Daoy (cell line): ENCODE measurements at places on chromosomes 7 and 10. TPM values are rescaled to one million over a fixed set of nuclear protein-coding genes. Genes with fewer than 3 reads are reported as not detected.

The PNLIPRP3 gene
- total RNA-seq, result 0.17 TPM in 1 of 2 replicates, not detected in the other

GRCh38 chr7:65925040-65925439, 52.2 kb downstream of the VKORC1L1 start:
- DNase-seq, result no peak

DNA sequence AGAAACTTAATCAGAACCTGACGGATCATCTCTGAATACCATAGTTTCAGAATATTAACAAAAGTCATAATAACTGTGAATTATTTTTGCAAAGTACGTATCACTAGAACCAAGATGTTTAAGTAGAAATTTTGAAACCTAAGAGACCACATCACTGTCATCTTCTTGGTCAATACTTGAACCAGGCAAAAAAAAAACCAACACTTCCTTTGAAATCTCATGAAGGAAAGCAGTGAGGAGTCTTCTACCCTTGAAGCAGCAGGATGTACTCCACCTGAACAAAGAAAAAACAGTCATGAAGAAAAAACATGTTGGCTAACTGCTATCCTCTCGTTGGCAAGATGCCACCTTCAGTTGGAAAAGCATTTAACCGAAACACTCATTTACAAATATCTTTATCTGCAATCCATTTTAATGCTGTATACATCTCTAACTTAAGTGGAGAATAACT, 82.4 kb downstream of the SRPK2 start:
- peak; percentile 12 for DNase-seq

DNA sequence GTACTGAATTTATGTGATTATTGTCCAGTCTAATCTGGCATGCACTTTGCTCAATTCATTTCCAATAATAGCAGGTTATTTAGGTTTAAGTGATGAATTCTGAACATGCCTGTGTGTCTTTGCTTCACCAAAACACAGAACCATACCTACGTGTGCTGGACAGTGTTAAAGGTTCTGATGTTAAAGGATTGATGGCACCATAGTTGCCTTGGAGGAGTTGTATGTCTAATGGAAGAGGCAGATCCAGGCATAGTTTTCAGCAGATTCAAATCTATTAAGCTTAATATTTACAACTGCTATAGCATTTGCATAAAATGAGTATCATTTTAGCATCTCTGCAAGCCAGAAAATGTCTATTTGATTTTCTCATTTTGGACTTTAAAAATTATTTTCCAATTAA, 28.0 kb upstream of the UMAD1 start:
- no peak for DNase-seq

The FXYD4 gene
- not detected in 2 replicates for total RNA-seq

GRCh38 chr7:1569833-1570632, at the start of gene PSMG3:
PSMG3 (minus strand) TSS chr7:1570032; CDS start chr7:1569339, 693 bp downstream.
- peak; percentile 96 for DNase-seq

DNA sequence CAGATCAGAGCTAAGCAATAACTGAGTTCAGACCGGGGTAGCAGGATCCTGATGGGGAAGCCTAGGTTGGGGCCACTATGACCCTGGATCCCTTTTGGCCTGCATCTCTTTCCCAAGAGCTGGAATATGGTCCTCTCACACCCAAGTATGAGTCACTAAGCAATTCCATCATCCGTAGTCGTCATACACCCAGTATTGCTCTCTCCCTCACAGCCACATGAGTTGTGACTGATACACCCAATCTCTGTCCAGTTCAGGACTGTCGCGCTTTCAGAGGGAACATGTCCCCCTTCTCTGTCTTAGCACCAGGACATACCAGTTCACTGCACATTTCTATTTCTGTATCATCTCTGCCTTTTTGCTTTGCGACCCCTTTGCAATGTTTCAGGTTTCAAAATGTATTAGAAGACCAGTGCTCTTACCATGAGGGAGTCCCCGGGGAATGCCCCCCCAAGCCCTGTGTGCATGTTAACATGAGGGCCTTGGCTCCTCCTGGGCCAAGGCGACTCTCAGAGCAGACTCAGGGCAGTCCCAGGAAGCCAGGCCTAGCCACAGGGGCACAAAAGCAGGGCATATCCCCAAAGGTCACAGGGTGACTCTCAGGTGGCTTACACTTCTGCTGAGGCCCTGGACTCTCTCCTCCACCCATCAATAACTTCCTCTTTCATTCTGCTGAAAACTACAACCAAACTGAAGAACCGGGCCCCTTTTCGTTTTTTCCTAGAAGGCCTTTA, 75.3 kb upstream of the SAMD8 start:
- DNase-seq, result no peak

DNA sequence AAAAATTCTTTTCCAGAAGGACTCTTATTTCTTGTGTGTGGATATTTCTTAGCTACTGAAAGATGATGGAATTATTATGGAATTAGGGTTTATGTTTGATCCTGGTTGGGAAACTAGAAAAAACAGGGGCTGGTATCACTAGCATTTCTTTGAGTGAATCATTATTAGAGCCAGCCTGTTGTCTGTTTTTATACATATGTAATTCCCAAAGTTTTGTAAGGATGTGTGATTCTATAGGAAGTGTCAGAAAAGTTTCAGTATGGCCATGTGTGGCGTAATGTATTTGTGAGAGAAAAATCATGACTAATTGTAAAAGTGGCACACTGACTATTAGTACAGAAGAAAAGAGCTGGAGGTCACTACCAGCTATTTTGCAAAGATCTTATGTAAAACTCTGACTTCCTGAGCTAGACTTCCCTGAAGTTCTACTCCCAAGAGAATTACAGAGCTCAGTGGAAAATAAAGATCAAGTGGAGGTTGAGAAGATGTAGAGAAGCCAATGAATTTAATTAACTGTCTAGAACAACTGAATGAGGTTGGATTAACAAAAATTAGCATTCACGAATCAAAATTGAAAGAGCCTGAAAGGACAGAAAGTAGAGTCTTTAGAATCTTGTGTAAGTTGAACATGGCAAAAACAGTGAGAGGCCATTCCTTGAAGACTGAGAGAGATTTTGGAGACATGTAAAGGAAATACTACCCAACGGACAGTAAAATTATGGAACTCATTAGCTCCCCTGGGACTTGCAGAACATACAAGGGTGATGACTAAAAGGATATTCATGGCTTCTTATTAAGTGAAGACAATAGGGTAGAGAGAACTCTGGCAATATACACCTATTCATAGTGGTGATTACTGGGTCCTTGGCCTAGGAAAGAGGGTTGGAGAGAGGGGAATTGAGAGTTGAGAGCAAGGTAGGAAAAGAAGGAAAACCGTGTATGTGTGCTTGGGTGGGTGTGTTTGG, 12.5 kb downstream of the ZNF365 start:
- no peak for DNase-seq

DNA sequence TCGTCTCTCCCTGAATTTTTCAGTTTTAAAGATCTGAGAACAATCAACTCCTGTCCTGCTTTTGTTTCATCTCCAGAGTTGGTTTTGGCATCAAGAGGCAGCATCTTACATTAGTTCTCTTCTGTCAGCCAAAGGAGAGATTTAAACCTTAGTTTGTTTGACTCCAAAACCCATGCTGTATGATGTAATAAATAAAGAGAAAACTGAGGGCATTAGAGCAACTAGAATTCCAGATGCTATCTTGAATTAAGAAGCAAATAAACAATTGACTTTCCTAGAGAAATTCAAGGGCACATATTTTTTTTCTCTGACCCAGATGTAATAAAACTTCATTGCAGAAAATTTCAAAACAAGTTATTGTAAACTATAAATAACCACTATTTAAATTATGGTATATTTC, 54.4 kb downstream of the INHBA start:
- no peak for DNase-seq

The PRLHR gene
- total RNA-seq, result not detected in 2 replicates

DNA sequence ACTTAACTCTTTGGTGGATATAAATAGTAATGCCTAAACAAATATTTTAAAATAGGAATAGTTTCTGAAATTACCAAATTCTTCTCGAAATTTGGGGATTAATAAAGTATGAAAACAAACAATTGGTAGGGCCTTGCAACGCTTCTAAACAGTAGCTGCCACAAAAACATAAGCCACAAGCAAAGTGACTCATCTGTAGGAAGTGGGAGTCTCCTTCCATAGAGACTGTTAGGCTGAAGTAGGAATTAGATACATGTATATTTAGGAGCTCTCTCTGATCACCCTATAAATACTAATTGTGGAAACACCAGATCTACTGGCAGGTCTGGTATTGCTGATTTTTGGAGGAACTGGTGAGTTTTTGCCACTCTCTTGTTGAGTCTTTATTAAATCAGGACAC, 5.7 kb upstream of the LMOD2 start:
- peak; percentile 48 for DNase-seq

DNA sequence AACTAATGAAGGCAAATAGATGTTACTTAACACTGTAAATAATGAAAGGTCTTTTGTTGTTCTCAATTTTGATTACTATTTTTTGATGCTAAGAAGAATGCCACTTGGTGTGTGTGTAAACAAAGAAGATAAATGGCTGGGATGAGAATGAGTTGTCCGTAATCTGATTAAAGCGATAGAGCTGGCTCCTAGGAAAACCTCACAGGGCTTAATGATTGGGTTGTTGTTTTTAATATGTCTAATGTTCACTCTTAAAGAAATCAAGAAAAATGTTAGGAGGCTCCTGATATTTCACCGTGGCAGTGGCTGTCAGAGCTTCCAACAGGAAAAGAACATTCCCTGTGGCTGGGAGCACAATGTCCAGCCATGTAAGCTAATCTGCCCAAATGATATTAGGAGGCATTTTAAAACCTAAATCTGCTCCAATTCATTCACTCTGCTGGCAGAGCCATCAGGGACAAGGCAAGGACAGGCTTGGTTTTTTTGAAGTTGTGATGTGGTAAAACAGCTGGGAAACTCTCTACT, 243.9 kb downstream of the SNX10 start:
- no peak for DNase-seq

- peak; percentile 75 for DNase-seq
Measured at GRCh38 chr10:33335801-33336581, 1.5 kb upstream of the NRP1 start.

DNA sequence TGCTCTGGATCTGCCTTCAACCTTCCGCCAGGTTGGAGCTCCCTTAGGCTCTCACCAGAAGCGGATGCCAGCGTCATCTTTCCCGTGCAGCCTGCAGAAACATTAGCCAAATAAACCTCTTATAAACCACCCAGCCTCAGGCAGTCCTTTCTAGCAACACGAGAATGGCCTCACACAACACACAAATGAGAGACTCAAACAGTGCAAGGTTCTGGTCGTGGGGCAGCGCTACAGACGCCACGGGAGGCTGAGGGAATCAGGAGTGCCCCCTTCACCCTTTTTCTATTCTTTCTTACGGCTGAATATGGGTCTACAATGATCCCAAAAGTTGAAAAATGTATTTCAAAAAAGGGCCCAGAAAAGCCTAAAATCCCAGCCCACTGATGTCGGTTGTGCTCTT, 96.4 kb downstream of the FOXL3 start:
- peak; percentile 1 for DNase-seq

DNA sequence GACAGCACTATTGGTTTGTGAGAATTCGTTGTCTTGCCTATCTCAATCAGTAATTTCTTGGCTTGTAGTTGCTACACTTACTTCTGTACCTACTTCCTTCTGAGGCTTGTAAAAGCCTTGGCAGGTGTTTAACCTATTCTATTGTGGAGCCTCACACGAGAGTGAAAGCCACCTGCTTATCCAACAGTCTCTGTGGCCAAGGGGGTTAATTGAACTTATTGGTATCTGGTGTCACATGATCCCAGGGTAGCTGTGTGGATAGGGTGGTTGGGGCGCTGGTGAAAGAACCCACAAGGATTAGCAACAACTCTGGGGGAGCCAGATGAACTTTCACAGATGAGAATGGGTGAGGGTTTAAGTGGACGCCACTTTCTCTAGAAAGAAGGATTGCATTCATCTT, 13.9 kb upstream of the ATP6V0E2 start:
- DNase-seq, result no peak

- no peak for DNase-seq
Measured at GRCh38 chr10:11304906-11305585, 287.4 kb downstream of the CELF2 start.

DNA sequence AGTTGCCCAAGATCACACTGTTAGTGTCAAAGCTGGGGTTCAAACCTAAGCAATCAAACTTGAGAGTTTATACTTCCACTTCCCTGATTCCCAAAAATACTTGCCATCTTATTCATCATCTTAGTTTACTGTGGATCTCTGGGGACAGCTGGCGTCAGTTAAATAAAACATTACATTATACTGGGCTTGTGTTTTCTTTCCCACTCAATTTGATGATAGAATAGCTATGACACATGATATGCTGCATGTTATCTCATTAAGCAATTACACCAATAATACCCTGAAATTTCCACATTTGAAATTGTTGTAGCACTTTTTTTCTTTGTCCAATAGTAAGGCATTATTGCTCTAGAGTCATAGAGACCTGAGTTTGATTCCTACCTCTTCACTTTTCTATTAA, 62.9 kb upstream of the MXI1 start:
- no peak for DNase-seq

DNA sequence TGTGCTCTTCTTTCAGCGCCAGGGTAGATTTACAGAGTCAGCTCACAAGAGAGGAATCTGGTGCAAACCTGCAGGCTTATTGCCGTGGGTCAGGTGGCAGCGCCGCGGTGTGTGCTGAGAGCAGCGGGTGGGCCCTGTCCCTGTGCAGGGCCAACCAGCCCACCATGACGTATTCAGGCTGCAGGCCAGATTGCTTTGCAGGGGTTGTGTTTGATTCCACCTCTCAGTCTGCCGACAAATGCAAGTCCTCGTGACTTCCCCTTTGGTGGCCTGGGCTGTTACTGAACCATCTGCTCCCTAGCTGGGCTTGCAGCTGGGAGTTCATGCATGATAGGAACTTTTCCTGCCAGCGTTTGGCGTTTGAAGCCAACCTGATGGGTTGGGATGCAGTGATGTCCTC, 66.7 kb upstream of the LEP start:
- no peak for DNase-seq

The PNLIP gene
- not detected in 2 replicates for total RNA-seq

DNA sequence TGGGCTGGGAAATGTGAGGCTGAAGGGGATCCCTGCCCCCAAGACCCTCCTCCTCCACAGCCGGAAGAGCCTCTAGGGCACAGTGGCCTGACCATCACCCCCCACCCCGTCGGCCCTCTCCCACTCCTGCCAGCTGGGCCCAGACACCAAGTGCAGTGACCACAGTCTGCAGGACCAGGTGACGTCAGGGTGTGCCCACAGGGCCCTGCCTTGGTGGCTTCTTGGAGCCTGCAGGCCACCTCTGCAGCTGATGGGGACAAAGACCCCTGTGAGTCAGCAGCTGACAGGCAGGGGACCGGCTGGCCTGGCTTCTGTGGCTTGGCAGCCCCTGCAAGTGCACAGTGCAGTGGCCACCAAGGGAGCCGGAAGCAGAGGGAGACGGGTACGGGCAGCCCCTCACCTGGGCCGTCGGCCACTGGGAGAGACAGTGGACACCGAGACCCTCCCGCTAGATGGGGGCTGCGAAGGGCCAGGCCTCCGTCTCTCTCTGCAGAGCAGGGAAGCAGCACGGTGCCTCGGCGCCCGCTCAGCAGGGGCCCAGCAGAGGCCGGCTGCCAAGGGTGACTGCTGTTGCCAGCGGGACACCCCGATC, 274.6 kb downstream of the ELFN1 start:
- no peak for DNase-seq

The NODAL gene
- total RNA-seq, result not detected in 2 replicates

DNA sequence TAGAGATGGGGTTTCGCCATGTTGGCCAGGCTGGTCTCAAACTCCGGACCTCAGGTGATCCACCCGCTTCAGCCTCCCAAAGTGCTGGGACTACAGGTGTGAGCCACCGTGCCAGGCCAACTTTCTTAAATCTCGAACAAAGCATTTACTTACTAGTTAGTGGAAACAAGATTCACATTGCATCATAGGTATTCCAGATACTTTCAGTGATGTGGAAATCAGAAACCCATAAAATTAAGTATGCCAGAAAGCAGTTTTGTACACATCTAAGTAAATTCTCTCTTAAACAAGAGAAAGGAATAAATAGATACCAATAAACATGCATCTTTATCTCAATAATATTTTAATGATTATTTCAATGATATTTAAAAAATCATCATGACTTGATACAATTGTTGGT, 75.5 kb downstream of the DGKI start:
- no peak for DNase-seq
